ENCODE measurements at places on chromosomes 16 and 17.

DNA sequence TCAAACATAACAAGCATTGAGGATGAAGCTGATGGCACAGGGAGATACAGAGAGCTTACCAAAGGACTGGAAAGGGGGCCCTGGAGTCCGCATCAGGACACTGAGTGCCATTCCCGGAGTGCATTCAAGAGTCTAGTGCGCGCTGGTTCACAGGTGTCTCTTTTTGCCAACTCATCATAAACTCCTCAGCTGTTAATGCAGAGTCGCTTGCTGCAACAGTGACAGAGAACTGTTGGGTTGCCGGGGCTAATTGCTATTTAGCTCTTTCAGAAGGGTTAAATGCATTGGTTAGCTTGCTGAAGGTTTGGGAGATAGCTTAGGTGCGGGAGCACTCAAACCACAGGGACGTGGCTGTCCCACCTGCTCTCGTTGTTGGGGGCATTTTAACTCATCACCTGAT lies 1091.6 kb upstream of the EEF2KMT start:
- no peak for DNase-seq

- no peak for DNase-seq
Measured at GRCh38 chr17:75273977-75274708, 3.1 kb upstream of the MIF4GD start.

DNA sequence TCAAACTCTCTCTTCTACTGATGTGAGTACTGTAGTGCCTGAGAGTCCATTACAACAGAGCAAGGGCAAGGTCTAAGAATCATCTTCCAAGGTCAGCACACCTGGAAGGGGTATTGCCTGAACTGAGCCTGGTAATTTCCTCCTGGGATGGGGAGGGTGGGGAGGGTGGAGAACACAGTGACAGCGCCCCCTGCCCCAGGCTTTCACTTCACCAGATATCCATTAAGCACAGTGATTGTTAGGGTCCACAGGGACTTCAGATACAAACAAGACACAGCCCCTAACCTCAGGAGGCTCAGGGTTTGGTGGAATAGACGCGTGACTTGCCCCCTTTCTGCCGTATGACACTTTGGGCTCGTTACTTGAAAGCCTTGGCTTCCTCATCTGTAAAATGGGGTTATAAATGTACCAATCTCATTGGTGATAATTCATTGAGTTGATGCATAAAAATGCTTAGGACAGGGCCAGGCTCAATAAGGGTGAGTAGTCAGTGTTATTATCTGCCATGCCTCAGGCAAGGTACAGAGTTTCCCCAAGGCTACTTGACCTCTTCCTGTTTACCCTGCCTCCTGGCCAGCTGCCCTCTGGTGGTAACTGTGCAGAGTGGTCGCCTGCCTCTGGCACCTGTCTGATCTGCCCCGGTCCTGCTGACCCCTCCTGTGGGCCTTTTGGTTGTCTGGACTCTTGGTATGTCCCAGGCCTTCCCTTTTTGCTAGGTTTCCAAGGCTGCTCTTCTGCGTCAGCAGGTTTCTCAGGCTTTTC lies 13.1 kb upstream of the BRD7 start:
- no peak for DNase-seq

DNA sequence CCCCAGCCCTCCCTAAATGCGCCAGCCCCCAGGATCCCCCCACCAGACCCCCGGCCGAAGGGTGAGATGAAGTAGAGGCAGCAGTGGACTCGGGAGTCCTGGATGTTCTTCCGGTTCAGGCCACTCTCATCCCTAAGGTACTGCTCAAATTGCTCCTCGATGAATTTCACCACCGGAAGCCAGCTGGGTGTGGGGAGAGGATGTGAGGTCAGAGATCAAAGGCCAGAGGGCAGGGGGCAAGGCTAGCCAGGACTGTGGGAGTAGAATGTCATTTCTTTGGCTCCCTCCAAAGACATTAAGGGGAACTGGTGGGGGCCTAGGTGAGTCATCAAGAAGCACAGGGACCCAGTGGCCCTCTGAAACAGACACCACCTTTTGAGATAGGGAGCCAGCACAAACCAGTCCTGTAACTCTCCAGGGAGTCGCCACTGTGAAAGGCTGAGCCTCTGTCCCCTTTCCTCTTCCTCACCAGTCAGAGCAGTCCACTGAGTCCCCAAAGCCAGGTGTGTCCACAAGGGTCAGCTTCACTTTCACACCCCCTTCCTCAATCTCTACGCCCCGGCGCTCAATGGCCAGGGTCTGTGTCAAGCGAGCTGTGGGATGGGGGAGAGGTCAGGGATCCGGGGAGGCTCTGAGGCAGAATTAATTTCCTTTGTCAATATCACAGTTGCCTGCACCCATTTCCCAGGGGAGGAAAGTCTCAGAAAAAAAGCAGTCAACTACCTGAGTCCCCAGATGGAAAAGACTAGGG lies 895 bp downstream of the SEPTIN1 start:
- DNase-seq = no peak

DNA sequence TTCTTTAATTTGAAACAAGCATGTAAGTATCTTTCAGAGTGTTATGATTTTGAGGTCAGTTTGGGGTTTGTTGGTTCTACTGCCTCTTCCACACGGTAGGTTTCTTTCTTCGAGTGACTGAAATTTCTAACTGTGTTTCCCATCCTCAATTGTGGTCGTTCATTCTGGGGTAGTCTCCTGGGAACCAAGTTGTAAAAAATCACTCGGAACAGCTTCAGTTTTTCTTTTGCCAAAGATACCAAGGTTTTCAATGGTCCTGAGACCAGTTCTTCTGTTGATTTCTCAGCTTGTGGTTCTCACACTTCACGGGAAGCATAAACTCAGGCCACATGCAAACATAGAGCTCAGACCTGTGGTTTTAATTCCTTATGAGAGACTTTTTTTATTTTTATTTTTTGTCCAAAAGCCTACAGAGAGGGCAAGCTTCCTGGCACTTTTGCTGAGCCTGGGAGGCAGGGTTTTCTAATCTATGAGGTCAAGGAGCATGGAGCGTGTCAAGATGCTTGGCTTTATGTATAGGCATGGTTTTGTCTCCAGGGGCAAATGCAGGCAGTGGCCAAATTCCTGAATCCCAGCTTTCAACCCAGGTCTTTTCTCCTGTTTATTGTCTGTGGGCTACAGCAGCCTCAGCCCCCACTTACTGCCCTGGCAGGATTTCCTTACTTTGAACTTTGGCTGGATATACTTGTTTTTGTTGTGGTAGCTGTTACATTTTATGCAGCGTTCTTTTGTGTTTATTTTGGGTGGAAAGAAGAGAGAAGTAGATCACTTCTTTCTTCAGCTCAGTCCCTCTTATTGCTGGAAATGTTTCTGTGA lies 32.9 kb downstream of the HS3ST3A1 start:
- DNase-seq = no peak

GRCh38 chr17:80632046-80632581 lies 87.5 kb downstream of the RPTOR start:
- DNase-seq = no peak

DNA sequence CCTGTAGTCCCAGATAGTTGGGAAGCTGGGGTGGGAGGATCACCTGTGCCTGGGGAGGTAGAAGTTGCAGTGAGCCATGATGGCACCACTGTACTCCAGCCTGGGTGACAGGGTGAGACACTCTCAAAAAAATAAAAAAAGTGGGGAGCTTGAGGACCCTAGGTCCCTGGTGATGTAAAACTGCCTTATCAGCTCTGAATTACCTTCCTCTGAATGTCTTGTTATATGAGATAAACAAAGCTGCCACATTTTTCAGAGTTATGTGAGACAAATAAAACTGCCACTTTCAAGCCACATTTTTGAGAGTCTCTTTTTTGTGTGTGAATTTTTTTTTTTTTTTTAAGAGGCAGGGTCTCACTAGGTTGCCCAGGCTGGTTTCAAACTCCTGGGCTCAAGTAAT lies 32.0 kb upstream of the B4GALNT2 start:
- no peak for DNase-seq

DNA sequence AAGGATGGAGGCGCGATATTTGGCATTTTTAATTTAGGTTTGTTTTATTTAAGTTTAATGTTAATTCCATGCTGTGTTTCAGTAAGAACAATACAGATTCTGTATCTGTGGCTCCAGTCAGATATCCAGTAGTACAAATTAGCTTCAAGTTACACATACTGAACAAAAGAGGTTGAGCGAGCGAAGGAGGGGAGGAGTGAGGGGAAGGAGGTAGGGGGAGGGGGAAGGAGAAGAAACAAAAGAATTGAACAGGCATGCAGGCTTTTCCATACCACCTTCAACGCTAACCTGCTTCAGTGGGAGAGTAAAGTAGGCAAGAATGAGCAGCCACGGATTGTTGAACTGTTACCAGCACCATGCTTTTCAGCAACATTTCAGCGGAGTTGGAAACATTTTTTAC lies 55.5 kb downstream of the YWHAE start:
- DNase-seq = no peak

- no peak for DNase-seq
Measured at GRCh38 chr17:349666-350065, 2.9 kb downstream of the RPH3AL start.

DNA sequence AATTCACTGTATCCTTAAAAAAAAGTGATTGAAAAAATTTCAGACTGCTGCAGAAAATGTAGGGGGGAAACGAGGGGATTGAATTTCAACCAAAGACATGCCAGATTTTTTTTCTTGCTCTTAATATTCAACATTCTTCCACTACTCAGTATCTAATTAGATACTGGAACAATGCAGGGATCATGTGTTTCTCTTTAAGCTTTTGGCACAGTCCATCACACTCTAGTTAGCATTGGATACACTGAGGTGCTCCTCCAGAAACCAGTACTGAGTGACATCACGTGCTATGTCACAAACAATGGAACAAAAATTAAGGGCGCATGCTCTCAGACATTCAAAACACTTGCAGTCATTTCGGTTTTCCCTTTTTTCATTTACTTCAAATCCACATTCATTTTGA lies 298.6 kb upstream of the PSMD7 start:
- peak; percentile 7 for DNase-seq

GRCh38 chr16:18833707-18834505 lies 32.6 kb upstream of the ARL6IP1 start:
- DNase-seq = no peak

DNA sequence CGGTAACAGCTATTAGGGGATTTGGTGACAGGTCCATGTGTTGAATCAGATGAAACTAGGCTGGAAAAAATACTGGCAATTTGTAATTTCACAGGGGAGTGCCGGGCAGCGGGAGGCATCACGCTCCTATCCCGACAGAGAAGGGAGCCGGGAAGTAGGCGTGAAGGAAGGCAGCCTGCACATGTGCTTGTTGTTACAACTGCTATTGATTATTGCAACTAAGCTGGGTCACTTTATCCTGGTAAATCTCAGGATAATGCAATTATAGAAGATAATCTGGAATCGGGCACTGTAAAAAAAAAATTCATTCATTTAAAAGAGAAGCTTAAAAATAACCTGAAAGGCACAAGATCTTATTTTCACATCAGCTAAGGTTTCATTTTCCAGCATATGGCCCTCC lies 180.6 kb downstream of the FOXL1 start:
- no peak for DNase-seq

GRCh38 chr17:71828182-71828596 lies 292.6 kb upstream of the SOX9 start:
- no peak for DNase-seq

GRCh38 chr16:2236337-2237101 lies at the start of gene DNASE1L2:
DNASE1L2 (plus strand) TSS chr16:2236444; CDS start chr16:2236817, 373 bp downstream.
- DNase-seq = no peak

- no peak for DNase-seq
Measured at GRCh38 chr17:49647256-49647585, 30.7 kb downstream of the SPOP start.

DNA sequence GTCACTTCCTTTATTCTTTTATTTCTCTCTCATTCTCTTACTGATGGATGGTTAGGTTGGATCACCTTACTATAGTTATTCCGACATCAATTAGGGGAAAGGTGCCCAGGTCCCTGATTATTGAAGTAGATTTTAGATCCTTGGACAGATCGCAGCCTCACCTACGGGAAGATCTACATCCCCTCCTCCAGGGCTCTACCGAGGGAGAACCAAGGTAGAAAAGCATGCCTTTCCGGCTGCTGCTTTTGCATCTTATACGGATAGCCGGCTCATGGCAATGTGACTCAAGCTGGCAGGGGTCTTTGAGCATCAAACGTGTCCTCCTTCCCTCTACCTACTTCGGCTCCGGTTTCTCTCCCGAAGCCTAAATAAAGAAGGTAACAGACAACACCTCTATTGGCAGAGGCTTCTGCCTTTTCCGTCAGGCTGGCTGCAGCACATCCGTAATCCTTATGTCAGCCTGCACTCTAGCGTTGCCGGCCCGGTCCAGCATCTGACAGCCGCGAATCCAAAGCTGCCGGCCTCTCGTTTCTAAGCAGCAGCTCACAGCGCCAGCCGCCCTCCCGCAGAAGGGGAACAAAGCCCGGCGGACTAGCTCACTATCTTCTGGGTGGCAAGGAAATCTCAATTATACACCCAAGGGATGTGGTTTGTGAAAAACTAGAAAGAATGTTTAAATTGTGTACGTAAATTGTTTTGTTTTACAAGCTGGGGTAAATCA lies 46.9 kb downstream of the IRX6 start:
- no peak for DNase-seq

DNA sequence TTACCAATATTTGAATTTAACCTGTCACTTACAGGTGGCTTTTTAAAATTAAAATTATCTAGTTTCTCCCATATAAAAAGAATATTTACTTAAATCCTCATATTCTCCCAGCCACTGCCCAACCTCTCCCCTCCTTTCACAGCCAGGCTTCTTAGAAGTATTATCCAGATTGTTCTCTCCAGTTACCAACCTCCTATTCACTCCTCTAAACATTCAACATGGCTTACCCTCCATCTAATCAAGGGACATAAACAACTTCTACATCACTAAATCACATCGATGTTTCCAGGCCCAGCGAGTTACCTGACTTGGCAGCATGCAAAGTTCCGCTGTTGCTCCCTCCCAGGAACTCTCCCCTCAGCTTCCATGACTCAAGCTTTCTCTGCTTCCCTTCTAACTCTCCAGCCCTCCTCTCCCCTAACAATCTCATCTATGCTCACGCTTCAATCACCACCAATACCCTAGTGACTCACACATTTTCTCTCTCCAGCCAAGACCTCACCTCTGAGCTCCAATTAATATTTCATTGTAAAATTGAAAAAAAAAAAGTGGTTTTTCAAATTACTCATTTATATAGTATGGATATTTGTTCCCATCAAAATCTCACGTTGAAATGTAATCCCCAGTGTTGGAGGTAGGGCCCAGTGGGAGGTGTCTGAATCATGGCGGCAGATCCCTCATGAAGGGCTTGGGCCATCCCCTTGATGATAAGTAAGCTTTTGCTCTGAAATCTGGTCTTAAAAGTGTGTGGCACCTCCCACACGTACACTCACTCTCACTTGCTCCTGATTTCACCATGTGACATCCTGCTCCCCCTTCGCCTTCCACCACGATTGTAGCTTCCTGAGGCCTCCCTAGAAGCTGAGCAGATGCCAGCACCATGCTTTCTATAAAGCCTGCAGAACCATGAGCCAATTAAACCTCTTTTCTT lies 88.5 kb downstream of the HELZ start:
- DNase-seq = no peak
